GM12878 (cell line): ENCODE measurements at places on chromosomes 13 and 19.

GRCh38 chr19:8673276-8673891, 25.2 kb downstream of the ACTL9 start:
- DNase-seq = no peak

DNA sequence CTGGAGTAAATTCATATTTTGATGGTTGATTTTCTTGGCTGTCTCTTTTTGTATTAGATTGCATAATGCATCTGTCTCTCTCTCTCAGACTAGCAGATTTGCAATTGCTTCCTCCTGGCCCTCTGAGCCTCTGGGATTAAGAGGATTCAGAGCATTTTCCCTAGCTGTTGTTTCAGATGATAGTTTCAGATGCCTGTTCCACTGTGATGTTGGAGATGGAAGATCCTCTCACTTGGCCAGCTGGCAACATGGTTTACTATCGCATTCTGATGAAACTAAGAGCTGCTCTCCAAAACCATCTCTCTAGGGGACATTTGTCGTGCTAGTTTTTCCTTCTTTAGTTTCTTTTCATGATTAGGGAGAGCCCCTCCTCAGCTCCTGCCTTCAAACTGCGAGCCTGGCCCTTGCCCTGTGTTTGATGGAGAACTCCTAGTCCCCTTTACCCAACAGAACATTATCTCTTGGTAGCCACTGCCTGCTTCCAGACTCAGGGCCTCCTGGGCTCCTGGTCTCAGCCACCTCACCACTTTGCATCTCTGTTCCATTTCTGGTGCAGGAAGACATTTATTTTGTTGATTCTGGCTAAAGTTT, 244.6 kb downstream of the B3GLCT start:
- DNase-seq = no peak

GRCh38 chr13:101655435-101655834, 203.0 kb downstream of the ITGBL1 start:
- DNase-seq = peak; percentile 9

GRCh38 chr13:36369268-36370107, 23.3 kb upstream of the SPART start:
- no peak for DNase-seq

- DNase-seq = no peak
Observed at GRCh38 chr13:73235385-73235784, 176.6 kb downstream of the KLF5 start.

DNA sequence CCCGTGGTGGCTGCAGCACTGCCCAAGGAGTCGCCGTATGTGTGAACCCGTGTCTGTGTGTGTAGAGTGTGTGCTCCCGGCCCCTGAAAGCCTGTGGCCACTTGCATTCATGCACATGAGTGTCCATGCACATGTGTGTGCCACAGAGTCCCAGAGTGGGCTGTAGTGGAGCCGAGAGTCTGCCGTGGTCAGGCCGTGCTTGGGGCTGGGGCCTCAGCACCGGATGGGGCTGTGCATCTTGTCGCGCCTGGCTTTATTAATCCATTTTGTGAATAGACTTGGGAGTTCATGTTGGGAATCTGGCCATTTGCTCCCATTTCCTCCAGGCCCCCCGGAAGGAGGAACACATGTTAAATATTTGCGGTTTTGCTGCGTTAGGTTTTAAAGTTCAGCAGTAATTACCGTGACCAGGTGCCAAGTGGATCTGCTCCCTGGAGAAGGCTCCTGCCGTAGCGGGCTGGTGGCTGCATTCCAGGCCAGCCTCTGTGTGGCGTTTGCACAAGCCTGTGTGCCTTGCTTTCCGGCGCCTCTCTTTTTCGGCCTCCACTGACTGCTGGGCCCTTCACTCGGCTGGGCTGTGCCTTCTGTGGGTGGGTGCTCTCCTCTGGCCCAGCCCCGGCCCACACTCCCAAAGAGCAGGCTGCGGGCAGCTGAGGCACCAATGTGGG, 69.2 kb upstream of the KCTD15 start:
- no peak for DNase-seq

- no peak for DNase-seq
Observed at GRCh38 chr13:41782086-41782485, 178.8 kb downstream of the VWA8 start.

GRCh38 chr13:40394304-40394985, 272.0 kb downstream of the FOXO1 start:
- no peak for DNase-seq

GRCh38 chr13:42328672-42329071, 56.7 kb downstream of the AKAP11 start:
- no peak for DNase-seq
